ENCODE measurements at places on chromosomes 16 and 17. TPM values are rescaled to one million over a fixed set of nuclear protein-coding genes. Genes with fewer than 3 reads are reported as not detected.

The TNFRSF17 gene
- total RNA-seq, result not detected

The TBX2 gene
- total RNA-seq, result under 0.01 TPM

The PAFAH1B1 gene
- 104 TPM for total RNA-seq

The SLC5A10 gene
- not detected for total RNA-seq

The OR1A1 gene
- not detected for total RNA-seq

The CIITA gene
- total RNA-seq, result 0.79 TPM

Data from placental epithelial cell (primary cell).